PC-9 (cell line): ENCODE measurements at places on chromosomes 2 and 18. TPM values are rescaled to one million over a fixed set of nuclear protein-coding genes. Genes with fewer than 3 reads are reported as not detected.
A peak's percentile ranks its signal among the peaks of the same experiment; 100 is the strongest.

GRCh38 chr2:37287966-37288365 lies 36.7 kb downstream of the PRKD3 start:
- DNase-seq = no peak

- peak; percentile 81 for DNase-seq
These were observed 6.8 kb downstream of the ZFP36L2 start for GRCh38 chr2:43219383-43220228.

DNA sequence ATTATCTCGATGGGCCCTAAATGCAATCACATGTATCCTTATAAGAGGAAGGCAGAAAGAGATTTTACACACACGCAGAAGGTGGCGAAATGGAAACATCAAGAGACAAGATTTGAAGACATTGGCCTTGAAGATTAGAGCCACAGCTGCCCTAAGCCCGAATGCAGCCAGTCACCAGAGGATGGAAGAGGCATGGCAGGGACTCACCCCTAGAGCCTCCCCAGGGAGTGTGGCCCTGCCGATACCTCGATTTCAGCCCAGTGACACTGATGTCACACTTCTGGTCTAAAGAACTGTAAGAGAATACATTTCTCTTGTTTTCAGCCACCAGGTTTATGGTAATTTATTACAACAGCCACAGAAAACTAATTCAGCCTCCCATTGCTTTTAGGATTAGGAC lies 17.4 kb downstream of the TTC39C start:
- DNase-seq = no peak

DNA sequence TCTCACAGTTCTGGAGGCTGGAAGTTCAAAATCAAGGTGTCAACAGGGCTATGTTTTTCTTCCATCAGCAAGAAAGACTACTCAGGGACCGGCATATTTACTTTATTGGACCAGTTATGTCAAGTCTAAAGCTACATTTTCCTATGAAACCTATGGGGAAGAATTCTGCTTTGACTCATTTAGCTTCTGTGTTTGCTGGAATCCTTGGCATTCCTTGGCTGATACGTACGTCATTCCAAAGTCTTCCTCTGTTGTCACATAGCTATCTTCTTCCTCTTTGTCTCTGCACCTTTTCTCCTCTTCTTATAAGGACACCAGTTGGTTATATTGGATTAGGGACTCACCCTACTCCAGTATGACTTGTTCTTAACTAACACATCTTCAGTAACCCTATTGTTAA lies 137.4 kb upstream of the FBXO11 start:
- DNase-seq = no peak

GRCh38 chr2:209901172-209901571 lies 101.3 kb upstream of the RPE start:
- DNase-seq = no peak

CXCR2 gene
- total RNA-seq = not detected in 2 replicates

CCDC178 gene
- total RNA-seq = not detected in 2 replicates
